Activated B cell treated with CpG ODN at 0.5 μM for 24 hours (primary cell): ENCODE measurements at places on chromosomes 16 and 17. TPM values are rescaled to one million over a fixed set of nuclear protein-coding genes. Genes with fewer than 3 reads are reported as not detected.

Gene MEOX1
- total RNA-seq = not detected in 2 replicates

Gene CCR7
- total RNA-seq = 572 and 573 TPM in 2 replicates

DNA sequence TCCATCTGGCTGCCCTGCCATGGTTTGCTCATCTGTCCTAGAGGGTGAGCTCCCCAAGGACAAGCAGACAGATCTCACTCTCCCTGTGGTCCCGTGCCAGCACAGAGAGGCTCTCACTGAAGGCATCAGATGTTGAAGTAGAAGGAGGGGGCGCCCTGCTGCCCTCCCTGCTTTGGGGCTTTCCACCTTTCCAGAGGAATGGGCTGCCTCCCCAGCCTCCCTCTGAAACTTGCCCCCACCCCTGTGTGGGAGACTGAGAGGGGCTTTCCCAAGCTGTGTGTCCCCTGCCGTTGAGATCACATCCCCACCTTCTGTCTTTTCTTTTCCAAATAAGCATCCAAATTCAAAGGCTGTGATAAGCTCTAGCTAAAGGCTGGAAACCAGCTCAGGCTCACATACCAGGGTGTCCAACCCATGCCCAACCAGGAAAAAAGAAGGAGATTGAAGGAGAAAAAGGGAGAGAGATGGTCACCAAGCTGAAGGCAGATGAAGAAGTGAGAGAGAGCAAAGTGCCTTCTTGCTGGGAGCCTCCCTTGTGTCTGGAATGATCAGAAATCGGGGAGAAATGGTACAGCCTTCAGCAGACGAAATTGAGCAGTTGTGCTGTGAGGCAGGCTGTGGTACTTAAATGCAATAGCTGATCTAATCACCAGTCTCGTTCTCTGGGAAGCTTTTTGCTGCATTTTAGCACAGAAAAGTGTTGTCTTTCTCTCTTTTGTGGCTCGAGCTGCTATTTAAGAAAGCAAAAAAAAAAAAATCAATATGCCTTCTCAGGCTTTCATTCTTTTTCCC, 145.9 kb upstream of the LHX1 start:
- no peaks in the 10 kb centered on the region for H3K4me1 ChIP-seq
- H3K27me3 ChIP-seq = peaks cover 27% of the 10 kb centered on the region
- H3K36me3 ChIP-seq = no peaks in the 10 kb centered on the region

DNA sequence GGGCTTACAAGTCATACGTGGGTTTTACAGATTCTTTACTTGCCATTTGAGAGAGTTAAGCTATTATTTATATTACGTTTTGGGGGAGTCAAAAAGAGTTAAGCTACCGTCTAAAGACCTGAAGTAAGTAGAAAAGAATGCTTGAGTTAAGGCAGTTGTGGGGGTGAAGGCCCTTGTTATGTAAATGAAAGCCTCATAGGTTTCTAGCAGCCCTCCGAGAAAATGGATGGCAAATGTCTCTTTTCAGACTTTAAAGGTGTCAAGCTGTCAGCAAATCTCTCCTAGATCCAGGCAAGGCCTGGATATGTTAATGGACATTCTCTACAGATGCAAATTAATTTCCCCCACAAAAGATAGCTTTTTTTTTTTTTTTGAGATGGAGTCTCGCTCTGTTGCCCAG, 7.2 kb upstream of the EIF4A3 start:
- H3K27ac ChIP-seq = no peak overlapping the region
- no peak for DNase-seq
- H3K27me3 ChIP-seq = no peaks in the 10 kb centered on the region
- peaks cover 13% of the 10 kb centered on the region for H3K4me1 ChIP-seq
- H3K36me3 ChIP-seq = no peaks in the 10 kb centered on the region

DNA sequence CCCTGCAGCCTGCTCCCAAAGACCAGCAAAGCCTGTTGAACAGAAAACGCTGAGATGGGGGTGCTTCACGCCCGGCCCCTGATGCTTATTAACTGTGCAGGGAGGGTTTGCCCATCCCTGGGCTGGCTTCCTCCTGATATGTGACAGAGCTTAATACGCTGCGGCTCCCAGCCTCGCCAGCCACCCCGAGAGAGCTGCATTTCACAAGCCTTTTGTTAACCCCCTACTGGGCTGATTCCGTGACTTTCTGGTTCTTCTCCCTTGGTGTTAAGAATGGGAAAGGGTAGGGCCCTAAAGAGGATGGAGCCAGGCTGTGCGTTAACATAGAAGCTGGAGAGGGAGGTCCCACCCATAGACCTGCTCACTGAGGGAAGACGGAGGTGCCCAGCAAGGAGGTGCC, 211.8 kb downstream of the ENGASE start:
- no peak for DNase-seq
- H3K4me3 ChIP-seq = no peak overlapping the region
- peaks cover 24% of the 10 kb centered on the region for H3K27me3 ChIP-seq
- no peaks in the 10 kb centered on the region for H3K36me3 ChIP-seq
